Skin of body (tissue), 3 donors: ENCODE measurements at places on chromosomes 5 and 9.

- no peak for DNase-seq
These were observed 1.3 kb upstream of the LURAP1L start for GRCh38 chr9:12773562-12773961.

DNA sequence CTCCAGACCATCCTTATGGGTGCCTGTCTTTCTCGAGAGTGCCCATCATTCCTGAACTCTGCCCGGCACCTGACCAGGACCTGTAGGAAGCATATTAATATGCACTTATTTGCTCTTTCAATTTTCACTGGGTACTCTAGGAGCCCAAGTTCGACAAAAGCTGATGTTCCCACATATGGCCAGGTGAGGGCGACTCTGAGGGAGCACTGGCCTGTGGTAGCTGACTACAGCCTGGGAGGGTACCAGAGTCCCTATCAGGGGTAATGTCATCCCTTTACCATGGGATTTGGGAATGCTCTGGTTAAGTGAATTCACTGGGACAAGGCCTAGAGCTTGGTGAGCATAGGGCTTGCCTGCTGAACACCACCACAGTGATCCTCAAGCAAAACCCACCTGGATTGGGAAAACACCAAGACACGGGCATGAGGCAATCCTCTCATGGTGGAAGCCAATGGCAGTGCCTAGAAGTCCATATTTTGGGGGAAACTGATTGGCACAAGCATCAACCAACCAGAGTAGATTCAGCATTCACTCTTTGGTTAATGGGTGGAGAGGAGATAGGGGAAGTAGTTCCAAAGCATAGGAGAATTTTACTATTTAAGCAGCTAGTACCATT is 112.2 kb downstream of the MTX3 start:
- no peak for DNase-seq

- no peak for DNase-seq
These were observed 237.7 kb upstream of the MEF2C start for GRCh38 chr5:89120719-89121118.

- no peak for DNase-seq
These were observed 120.2 kb upstream of the PITX1 start for GRCh38 chr5:135154197-135154596.

DNA sequence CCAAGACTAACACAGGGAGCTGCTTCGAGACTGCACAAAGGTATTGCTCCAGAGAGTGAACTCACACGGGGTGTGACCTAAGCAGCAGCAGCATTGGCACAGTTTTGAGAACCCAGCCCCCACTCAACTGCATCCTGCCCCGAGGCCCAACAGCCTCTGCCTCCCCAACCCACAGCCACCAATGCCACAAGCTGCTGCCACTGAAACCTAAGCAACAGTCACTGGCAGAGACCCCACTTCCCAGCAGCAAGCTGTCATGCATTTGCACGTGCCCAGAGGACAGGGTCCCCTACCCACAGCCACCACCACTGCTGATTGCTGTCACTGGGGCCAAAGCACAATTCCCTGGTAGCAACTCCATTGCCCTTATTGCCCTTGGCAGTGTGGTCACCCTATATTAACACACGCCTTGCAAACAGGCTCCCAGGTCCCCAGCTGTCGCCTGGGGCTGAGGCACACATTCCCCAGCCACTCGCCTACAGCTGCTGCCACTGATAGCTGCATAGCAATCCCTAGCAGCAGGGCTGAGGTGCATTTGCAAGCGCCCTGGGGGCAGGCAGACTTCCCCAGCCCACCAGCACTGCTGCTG is 141.0 kb downstream of the AGTPBP1 start:
- no peak for DNase-seq

GRCh38 chr9:116628716-116629115 is 58.4 kb upstream of the TRIM32 start:
- no peak for DNase-seq

DNA sequence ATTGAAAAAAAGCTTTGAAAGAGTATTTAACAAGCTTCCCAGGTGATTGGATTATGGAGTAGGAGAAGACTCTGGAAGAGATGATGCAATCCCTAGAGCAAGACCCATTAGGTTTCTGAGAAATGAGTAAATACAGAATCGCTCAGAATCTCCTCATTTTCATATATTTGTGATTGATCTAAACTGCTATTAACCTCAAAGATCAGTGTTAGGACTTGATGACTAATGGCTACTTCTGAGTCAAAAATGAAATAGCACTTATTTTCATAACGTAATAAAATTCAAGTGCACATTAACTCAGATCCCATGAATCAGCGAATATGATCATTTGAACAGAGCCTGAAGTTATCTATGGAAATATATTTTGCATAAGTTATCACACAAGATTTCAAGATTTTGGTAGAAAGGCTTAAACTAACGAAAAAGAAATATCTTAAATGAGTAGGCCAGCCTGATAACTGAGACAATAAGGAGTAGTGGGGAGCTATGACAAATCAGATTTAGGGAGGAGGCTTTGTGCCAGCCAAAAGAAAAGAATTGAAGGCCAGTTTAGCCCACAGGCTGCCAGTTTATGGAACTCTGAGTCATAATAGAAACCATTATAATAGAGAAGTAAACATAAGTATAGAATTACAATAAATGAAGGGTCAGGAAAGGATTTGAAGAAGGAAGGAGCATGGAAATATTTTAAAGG is 106.7 kb upstream of the OSMR start:
- DNase-seq = no peak

GRCh38 chr5:53019320-53019719 is 30.2 kb downstream of the ITGA2 start:
- DNase-seq = no peak

DNA sequence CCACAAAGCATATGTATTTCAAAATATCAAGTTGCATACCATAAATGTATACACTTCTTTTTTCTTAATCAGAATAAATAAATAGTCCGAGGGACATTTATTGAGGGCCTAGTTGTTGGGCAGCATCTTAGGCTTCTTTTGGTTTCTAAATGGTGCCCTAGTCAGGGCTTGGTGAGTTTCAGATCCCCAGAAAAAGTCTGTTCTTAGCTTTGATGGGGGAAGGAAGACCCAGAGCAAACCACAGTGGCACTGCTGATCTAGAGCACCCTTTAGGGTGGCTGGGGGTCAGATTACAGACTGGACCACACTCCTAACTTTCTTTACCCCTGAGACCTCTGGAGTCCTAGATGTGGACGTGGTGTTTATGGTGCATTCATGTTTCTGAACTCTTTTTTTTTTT is 97.8 kb downstream of the C9orf152 start:
- no peak for DNase-seq

- no peak for DNase-seq
These were observed 3.5 kb downstream of the SOWAHA start for GRCh38 chr5:132816554-132816953.

DNA sequence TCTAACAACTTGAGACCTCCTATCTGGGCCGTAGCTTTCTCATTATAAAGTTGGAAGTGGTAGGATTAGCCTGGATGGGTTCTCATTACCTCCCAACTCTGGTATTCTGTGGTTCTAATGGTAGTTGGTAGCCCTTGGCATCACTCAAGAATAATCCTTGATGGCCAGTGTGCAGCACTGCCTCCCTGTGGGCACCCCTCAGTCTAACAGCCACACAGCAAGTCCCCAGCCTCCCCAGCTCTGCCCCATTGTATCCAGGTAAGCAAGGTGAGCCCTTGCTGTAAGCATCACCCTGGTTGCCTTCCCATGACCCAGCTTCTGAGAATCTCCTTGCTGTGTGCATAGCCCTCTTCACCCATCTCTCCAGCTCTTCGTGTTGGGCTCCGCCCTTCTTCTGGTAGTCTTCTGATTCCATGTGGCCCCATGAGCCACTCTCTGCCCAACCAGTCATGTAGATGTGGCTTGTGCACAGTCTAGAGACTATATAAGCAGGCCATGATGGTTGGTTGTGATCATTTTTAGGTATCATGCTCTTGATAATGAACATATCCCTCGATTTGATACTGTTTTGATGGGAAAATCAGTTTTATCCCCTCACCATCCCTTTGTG is 57.6 kb upstream of the GRHPR start:
- no peak for DNase-seq

DNA sequence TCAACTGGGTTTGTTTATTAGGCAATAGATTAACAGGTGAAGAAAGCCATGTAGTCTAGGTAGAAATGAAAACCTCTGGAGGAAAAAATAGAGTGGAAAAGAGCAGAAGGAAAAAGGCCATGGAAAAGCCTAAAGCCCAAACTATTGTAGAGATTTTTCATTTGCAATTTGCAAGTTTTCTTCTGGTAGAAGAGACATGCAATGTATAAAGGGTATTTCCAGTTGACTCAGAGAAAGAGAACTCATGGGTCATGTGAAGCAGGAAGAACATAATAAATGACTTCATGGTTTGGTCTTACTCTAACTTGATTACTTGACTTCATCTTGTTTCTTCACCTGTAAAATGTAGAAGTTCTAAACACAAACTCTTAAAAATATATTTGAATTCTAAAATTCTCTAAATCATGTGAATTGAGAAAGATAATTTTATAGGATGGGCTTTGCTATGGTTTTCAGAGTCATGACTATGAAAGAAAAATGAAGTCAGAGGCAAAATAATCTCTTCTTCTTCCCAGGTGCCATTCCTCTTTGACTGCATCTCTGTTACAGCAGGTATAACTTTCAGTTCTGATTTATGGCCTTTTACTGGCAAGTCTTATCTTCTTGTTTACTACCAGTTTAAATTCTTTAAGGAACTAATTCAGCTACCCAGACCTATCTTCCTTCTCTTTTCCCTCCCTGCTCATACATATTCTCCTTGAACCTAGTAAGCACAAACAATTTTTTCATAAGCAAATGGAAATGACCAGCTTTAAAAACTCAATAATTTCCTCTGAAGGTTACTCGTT is 47.7 kb upstream of the TMC1 start:
- DNase-seq = no peak

DNA sequence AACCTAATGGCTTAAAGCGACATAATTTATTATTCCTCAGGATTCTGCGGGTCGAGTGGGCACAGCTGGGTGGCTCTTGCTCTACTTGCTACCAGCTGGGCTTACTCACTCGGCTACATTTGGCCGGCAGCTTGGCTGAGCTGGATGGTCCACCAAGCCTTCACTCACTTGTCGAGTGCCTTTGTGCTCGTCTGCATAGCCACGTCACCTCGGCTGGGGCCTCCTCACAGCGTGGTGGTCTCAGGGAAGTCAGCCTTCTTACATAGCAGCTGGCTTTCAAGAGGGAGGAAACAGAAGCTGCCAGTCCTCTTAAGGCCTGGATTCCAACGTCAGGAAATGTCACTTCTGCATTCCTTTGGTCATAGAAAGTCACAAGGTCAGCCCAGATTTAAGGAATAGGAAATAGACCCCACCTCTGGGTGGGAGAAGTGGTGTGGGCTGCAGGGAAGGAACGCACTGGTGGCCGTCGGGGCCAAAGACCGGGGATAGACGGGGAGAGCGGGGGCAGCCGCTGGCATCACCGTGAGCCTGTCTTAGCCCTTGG is 75.1 kb upstream of the RUFY1 start:
- no peak for DNase-seq

- no peak for DNase-seq
These were observed 16.4 kb downstream of the ISL1 start for GRCh38 chr5:51399643-51400006.

DNA sequence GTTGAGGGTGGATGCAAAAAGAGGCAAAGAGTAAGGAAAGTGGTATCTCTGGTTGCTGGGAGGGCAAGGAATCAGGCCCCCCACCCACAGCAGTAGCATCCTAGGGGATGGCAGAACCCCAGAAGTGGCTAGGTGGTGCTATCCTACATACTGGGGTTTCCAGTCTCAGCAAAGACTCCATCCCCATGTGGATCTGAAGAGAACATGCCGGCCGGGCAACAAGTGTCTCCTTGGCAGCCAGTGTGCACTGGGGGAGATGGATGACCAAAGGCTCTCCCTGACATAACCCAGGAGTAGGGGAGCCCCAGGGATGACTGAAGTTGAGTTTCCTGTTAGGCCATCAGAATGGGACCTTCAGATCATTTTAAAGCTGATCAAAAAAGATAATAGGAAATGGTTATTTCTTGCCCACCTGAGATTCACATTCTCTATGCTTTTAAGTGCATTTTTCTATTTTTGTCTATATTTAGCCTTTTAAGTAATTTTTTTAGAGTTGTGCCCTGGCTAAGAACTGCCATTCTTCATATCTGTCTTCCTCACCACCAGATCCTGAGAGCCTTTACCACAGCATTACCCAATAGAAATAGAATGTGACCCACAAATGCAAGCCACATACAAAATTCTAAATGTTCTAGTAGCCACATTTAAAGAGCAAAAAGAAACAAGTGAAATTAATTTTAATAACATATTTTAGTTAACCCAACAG is 78.7 kb upstream of the SMIM23 start:
- DNase-seq = no peak

GRCh38 chr9:26193237-26193636 is 515.0 kb upstream of the TUSC1 start:
- DNase-seq = no peak

DNA sequence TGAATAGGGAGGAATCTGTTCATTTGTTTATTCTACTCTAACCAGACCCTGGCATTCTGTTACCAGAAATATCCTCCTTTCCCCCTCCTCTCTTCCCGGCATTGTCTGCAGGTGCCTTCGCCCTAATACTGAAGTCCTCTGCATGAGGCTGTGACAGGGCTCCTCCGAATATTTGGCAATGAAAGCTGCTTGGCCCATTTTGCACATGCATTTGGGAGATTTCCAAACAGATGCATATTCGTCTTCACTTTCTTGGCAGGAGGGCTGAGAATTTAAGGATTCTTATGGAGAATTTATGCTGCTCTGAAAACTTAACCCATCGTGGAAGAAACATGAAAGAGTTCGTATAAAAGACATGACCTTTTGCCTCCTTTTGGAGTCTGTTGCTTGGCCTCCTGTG is 484.0 kb downstream of the ZNF608 start:
- peak; percentile 90 for DNase-seq

GRCh38 chr5:77881528-77881927 is 105.4 kb upstream of the TBCA start:
- DNase-seq = no peak

DNA sequence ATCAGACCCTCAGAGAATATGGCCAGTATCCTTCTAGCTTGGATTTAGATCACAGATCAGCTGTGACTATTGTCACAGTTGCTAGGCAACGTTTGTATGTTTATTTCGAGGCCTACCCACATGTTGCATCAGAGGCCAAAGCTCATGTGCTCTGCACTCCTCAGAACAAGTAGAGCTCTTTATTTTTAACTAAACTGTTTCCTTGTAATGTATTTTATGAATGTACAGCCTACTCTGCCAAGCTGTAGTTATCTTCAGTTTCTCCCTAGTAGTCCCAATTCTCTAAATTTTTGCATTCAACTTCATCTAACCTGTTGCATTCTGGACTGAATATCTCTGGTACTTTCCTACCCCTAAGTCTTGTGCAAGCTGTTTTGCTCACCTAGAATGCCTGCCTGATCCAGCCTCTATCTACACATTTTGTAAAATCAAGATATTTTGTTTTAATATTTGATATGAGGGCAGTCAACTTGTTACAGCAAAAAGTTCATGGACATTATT is 52.8 kb downstream of the CAST start:
- peak; percentile 71 for DNase-seq

- DNase-seq = no peak
These were observed 229.0 kb downstream of the TSSK1B start for GRCh38 chr5:113205807-113206206.
